ENCODE measurements at places on chromosomes 1 and 21.

DNA sequence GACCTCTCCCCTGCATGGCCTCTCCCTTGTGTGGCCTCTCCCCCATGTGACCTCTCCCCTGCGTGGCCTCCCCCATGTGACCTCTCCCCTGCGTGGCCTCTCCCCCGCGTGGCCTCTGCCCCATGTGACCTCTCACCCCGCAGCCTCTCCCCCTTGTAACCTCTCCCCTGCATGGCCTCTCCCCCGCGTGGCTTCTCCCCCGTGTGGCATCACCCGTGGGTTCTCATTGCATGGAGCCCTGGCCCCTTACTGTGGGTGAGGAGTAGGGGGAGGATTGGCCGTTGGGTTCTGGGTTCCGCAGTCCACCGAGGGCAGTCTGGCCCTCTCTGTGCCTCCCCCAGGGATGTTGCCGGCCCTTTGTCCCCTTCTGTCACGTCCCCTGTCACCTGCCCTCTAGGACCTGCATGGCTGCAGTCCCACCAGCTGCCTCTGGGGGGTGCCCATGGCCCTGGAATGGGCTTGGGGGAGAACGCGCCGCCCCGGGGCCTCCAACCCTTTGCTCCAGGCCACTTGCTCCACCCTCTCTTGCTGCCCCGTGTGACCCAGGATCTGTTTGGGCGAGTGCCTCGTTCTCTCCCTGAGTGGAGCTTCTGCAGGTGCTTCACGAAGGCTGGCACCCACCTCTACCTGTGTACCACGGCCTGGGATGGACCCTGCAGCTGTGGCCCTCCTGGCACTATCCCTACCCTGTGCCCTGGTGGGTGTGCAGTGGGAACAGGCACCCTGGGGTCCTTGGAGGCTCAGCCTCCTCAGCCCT lies 21.3 kb downstream of the RRP1 start:
- DNase-seq, result peak; percentile 78

- DNase-seq, result no peak
Measured at GRCh38 chr1:246782120-246782900, 58.1 kb downstream of the SCCPDH start.

DNA sequence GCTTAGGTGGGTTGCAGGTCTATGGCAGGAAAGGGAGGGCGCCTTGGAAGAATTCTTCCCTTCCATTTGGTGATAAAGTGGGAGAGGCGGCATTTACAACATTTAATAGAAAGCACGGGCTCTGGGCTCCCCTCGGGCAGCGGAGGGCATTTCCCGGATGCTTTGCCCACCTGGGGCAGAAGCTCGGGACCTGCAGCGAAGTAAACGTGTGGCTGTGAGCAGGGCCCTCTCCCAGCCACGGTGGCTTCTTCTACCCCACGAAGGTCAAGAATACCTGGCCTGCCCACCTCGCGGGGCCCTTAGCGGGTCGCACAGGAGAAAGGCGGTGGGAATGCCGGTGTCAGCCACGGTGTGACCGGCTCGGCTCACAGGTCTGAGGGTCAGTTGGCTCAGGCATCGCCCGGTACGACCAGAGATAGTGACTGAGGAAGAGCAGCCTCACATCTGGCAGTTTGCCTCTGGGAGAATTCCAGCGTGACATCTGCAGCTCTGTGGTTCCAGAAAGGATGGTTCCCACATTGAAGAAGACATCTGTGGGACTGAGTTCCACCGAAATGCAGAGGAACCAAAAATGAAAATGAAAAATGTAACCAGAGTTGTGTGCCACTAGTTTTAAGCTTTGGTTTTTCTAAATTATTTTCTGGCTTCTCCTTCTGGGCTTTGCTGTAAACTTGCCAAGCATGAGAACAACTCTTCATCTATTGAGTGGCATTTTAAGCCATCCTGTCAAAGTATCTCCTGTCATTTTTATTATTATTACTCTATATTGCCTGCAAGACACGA lies 720 bp upstream of the F3 start:
- DNase-seq, result no peak

GRCh38 chr21:15061747-15062605 lies 2.8 kb downstream of the NRIP1 start:
- no peak for DNase-seq

DNA sequence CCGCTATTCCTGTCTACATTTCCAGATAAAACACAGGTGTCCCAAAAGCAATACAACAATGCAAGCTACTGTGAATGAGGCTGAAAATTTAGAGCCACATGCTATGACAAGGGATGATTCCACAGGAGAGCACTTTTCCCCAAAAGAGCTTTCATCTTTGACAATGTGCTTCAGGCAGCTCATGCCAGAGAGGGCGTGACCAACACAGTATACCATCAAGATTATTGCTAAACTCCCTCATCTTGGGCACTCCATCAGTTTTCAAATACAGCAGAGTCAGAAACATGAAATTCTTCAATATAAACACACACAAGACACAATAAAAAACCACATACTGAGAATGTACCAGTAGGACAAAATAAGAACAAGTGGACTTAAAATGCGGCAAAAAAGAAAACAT lies 6.7 kb downstream of the GON4L start:
- no peak for DNase-seq

DNA sequence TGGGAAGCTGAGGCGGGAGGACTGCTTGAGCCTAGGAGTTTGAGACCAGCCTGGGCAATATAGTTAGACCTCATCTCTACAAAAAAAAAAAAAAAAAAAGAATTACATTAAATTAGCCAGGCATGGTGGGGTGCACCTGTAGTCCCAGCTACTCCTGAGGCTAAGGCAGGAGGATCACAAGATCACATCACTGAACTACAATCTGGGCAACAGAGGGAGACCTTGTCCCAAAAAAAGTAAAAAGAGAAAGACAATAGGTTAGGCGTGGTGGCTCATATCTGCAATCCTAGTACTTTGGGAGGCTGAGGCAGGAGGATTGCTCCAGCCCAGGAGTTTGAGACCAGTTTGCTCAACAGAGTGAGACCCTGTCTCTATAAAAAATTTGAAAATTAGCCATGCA lies 130.3 kb downstream of the TIAM1 start:
- DNase-seq, result no peak

DNA sequence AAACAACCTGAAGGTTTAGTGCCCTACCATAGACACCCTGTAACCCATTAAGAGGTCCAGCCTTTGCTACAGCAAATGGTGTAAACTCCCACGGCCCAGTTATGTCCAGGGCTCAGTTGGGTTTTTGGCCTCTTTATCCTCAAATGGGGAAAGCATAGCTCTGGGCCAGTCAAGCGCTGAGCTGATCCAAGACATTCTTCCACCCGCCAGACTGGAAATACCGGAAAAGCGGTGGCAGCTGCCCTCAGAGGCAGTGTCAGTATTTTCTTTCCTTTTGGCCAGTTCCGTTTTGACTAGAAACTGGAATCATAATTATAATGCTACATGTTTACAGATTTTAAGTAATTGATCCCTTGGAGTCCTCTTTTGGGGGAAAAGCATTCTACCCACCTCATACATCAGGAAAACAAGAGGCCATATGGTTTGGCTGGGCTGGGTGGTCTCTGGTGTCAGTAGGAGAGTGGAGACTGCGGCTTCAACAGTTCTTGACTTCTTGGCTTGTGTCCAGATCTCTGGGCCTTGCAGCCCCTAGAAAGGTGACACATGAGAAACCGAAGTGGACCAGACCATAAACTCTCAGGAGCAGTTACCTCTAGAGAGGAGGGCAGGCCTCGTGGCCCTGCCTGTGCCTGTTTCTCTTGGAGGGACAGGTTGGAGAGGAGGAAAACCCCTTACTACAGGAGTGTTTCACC lies 30.2 kb upstream of the CLDN14 start:
- no peak for DNase-seq

DNA sequence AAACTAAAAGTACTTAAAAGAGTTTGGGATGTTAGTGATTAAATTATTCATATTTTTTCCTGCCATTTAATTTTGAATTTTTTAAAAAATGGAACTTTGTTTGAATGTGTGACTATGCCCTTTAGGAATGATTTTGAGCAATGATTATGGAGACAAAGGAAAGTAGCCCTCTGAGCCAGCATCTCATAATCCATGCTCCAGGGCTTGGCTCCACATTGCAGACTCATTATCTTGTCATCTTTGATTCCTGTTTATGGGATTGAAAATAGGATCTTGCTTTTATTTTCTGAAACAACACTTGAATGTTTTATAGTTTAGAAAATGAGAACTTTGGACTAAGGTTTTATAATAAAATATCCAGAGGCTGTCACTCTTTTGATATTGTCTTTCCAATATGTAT lies 14.5 kb downstream of the AXDND1 start:
- DNase-seq, result no peak

- no peak for DNase-seq
Measured at GRCh38 chr1:99758073-99758511, 8.3 kb downstream of the FRRS1 start.

DNA sequence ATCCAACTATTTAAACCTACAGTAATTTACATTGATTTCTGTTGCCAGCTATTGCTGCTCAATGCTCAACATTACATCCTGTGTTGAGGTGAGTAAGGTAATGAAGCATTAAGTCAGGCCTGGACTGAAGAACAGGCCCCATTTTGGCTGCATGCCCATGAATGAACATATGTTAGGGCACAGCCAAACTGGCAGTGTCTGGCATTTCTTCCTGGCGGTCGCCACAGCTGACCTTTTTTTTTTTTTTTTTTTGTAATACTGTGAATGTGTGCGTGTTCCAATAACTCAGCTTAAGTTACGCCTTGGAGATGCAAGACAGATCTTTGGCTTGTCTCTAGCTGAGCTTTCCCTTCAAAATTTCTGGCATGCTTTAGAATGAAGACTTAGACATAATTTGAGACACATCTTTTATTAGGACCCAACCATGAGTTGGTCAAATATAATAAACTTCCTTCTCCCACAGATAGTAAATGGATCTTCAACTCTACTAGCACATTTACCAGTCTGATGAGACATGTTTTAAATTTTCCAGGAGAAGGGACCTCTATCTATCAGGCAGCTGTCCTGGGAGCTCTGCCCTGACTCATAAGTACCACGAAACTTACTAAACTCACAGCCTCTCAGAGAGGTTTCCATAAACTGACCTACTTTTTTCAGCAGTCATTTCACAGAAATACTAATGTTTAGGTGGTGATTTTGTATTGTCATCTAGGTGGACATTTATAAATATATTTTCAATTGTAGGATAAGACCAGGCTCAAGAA lies 341.1 kb upstream of the RUNX1 start:
- DNase-seq, result no peak

GRCh38 chr1:76500116-76500515 lies 367.2 kb upstream of the ST6GALNAC5 start:
- DNase-seq, result no peak

DNA sequence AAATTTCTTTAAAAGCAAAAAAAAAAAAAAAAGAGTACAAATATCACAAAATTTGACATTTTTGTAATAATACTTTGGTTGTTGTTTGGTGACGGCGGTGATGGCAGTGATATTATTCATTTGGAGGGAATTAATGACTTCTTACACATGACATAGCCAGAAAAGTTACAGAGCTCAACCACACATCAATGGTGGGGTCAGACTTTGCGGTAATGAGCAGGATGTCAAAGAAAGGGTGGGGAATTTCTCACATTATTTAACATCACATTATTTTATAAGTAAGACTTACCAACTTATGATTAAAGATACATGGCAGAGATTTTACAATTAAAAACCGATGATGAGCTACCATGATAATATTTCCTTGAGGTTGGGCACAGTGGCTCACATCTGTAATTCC lies 248.2 kb downstream of the RERE start:
- no peak for DNase-seq

GRCh38 chr1:113937146-113937545 lies 8.0 kb downstream of the HIPK1 start:
- DNase-seq, result no peak

GRCh38 chr1:159197561-159198557 lies 6.8 kb upstream of the ACKR1 start:
- no peak for DNase-seq

GRCh38 chr1:211320980-211321379 lies 5.7 kb upstream of the TRAF5 start:
- DNase-seq, result no peak

- DNase-seq, result no peak
Measured at GRCh38 chr21:18477043-18477442, 73.5 kb upstream of the TMPRSS15 start.

DNA sequence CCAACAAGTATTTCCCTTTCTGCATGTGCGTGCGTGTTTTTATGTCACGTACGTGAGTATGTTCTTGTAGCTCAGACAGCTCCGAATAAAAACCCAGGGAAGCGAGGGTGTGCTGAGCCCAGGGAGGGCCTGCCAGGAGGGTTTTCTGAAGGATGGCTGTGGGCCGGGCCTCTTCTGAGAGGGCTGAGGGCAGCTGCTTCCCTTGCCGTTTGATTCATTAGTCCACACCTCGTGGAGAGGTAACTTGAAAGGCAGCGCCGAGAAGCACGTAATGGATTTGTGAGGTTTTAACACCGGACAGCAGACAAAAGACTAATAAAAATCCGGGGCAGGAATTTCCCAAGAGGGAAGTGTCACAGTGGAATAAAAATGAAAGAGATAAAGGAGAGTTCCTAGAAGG lies 29.5 kb downstream of the CD247 start:
- no peak for DNase-seq

GRCh38 chr1:167310732-167311131 lies 90.0 kb downstream of the POU2F1 start:
- no peak for DNase-seq

DNA sequence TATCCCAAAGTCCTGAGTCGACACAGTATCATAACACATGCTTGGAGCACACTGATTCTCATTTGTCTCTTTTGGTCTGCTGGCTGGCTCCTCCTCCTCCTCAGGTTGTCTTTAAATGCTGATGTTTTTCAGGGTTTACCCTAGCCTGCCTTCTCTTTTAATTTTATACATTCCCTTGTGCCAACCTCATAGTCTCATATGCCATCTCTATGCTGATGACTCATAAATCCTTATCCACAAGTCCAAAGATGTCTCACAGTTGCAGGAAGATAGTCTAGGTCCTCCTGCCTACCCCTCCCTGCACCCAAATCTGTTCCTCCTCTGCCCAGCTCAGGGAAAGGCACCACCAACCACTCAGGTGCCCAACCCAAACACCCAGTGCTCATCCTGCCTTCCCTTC lies 108.3 kb downstream of the SIPA1L2 start:
- no peak for DNase-seq

GRCh38 chr1:160993544-160994193 lies 27.3 kb downstream of the F11R start:
- DNase-seq, result no peak

All from stimulated activated CD4-positive, alpha-beta T cell treated with anti-CD3 and anti-CD28 coated beads, Interleukin-1b, Interleukin-23, amount 100 ng/mL, for 1 hour (primary cell).